Neuronal stem cell (in vitro differentiated cells): ENCODE measurements at places on chromosomes 1 and 21.

- H3K4me3 ChIP-seq, result no peak overlapping the region
- no peaks in the 10 kb centered on the region for H3K36me3 ChIP-seq
- H3K4me1 ChIP-seq, result no peaks in the 10 kb centered on the region
- no peak for DNase-seq
- no peak overlapping the region for H3K27ac ChIP-seq
These were observed 191.9 kb downstream of the AK5 start for GRCh38 chr1:77473690-77474089.

- no peaks in the 10 kb centered on the region for H3K27me3 ChIP-seq
- no peak for DNase-seq
- no peaks in the 10 kb centered on the region for H3K4me1 ChIP-seq
- H3K36me3 ChIP-seq, result no peaks in the 10 kb centered on the region
- no peak overlapping the region for H3K4me3 ChIP-seq
These were observed 12.1 kb downstream of the FCRL5 start for GRCh38 chr1:157540160-157540748.

GRCh38 chr1:3910857-3911845, 11.1 kb upstream of the C1orf174 start:
- peak; percentile 80 for DNase-seq
- H3K27ac ChIP-seq, result no peak overlapping the region
- no peak overlapping the region for H3K4me3 ChIP-seq
- H3K4me1 ChIP-seq, result peaks cover 23% of the 10 kb centered on the region
- H3K36me3 ChIP-seq, result no peaks in the 10 kb centered on the region

DNA sequence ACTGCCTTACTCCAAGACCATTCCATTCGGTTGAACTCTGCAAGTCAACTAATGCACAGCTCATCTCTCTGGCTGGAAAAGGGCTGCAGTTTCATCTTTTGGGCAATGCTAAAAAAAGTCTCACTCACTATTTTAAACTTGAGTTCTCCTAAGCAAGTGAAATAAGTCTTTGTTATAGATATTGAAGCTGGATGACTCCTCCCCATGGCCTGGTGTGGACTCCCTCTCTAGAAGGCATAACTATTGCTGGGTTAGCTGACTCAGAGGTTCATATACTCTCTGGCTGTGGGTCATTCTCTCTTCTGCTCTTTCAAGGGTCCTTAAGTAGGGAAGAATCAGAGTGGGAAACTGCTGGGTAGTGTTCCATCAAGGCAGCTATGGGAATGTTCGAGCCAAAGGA, 88.0 kb downstream of the XCL2 start:
- H3K27ac ChIP-seq, result no peak overlapping the region
- no peaks in the 10 kb centered on the region for H3K36me3 ChIP-seq
- H3K4me1 ChIP-seq, result no peaks in the 10 kb centered on the region

DNA sequence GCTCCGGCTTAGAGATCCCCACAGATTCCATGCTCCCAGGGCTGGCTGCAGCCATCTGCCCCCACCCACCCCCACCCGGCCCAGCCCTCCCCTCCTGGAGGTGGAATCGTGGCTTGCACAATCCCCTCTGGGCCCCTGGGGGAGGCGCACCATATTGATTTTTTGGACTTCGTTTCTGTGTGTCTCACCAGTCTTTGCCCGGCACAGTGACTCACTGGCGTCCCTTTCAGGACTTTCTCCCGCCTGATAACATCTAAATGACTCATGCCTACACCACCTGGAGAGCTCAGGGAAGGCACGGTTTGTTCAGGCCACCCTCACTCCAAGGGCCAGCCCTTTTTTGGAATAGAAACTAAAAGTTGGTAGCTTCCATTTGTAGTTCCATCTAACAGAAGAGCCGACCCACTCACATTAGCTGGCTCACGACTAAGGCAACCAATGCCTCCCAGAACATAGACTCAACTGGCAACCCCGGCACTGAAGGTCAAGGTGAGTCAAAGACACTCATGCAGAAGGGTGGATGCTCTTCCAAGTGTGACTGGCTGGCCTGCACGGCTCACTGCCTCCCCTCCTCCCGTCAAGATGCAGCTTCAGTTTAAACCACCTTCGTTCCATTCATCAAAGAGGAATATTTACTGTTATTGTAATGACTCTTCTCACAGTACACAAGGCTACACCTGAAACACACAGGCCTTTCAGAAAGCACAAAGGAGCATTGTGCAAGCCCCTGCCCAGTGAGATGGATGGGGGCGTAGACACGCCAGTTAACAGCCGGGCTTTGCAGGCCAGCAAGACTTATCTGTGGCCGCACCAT, 18.1 kb upstream of the ETS2 start:
- DNase-seq, result no peak
- H3K27ac ChIP-seq, result no peak overlapping the region
- no peaks in the 10 kb centered on the region for H3K27me3 ChIP-seq
- no peak overlapping the region for H3K4me3 ChIP-seq

GRCh38 chr1:244854166-244854565, 10.2 kb downstream of the HNRNPU start:
- no peaks in the 10 kb centered on the region for H3K4me1 ChIP-seq
- peaks cover 29% of the 10 kb centered on the region for H3K36me3 ChIP-seq
- DNase-seq, result no peak
- H3K27me3 ChIP-seq, result no peaks in the 10 kb centered on the region

- no peak for DNase-seq
- H3K4me1 ChIP-seq, result peaks cover 10% of the 10 kb centered on the region
- no peaks in the 10 kb centered on the region for H3K27me3 ChIP-seq
- no peaks in the 10 kb centered on the region for H3K36me3 ChIP-seq
- no peak overlapping the region for H3K4me3 ChIP-seq
- no peak overlapping the region for H3K27ac ChIP-seq
These were observed 55.1 kb upstream of the SYT14 start for GRCh38 chr1:209882942-209883340.

GRCh38 chr1:154334079-154335024, 9.0 kb downstream of the ATP8B2 start:
- no peaks in the 10 kb centered on the region for H3K27me3 ChIP-seq
- no peak overlapping the region for H3K27ac ChIP-seq

DNA sequence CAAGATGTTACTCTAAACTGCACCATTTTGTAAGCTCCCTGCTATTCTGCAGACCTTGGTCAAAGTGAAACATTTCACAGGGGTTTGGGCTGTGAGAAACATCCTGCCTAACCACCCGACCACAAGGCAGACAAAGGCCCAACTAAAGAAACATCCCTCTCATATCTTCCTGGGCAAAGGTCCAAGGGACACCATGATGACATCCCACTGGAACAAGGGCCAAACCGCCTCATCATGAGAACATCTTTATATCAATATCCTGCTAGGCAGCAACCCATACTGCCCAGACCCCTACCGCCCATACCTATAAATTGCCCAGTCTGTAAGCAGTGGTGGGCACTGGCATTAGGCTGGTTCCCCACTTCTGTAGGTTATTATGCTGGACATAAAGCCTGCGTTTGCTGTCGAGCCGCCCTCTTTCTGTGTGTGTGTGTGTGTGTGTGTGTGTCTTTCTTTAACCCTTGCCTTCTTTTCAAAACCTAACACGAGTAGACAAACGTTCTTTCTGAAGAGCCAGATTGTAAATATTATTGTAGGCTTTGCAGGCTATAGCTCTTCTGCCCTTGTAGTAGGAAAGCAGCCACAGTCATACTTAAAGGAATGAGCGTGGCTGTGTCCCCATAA, 1.0 kb upstream of the PPIE start:
- no peaks in the 10 kb centered on the region for H3K27me3 ChIP-seq
- H3K27ac ChIP-seq, result no peak overlapping the region
- H3K4me1 ChIP-seq, result peaks cover 4% of the 10 kb centered on the region

GRCh38 chr1:119132179-119132578, 8.3 kb downstream of the WARS2 start:
- DNase-seq, result no peak
- no peaks in the 10 kb centered on the region for H3K36me3 ChIP-seq
- no peak overlapping the region for H3K4me3 ChIP-seq
- no peaks in the 10 kb centered on the region for H3K27me3 ChIP-seq
- H3K4me1 ChIP-seq, result no peaks in the 10 kb centered on the region

GRCh38 chr1:8381618-8382017, 63.7 kb downstream of the SLC45A1 start:
- H3K36me3 ChIP-seq, result peaks cover 6% of the 10 kb centered on the region
- DNase-seq, result no peak
- peaks cover 13% of the 10 kb centered on the region for H3K4me1 ChIP-seq
- peak overlapping the region; percentile 64 for H3K27ac ChIP-seq
- H3K4me3 ChIP-seq, result no peak overlapping the region

DNA sequence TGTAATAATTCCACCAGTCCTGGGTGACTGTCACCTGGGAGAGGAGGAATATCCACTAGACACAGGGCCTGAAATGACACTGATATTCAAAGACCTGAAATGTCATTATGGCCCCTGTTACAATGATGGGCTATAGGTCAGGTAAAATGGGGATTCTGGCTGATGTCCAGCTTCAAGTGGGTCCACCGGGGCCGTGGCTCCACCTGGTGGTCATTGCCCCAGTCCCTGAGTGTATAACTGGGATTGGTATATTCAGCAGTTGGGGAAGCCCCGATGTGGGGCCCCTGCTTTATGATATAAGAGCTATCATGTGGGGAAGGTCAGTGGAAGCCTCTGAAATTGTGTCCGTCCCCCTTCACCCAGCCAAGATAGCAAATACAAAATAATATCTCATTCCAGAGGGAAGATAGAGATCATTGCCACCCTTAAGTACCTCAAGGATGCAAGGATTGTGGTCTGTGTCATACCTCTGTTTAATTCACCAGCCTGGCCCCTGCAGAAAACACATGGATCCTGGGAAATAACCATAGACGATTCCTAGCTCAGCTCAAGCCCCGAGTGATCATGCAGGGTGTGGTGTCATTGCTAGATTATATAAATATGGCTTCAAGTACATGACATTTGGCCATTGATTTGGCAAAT, 19.4 kb downstream of the PLEKHO1 start:
- DNase-seq, result no peak
- H3K27me3 ChIP-seq, result no peaks in the 10 kb centered on the region
- no peak overlapping the region for H3K4me3 ChIP-seq
- no peak overlapping the region for H3K27ac ChIP-seq
- H3K36me3 ChIP-seq, result no peaks in the 10 kb centered on the region

GRCh38 chr21:45533846-45534635, 8.2 kb downstream of the SLC19A1 start:
- H3K27me3 ChIP-seq, result no peaks in the 10 kb centered on the region
- H3K4me1 ChIP-seq, result no peaks in the 10 kb centered on the region
- no peak for DNase-seq
- no peak overlapping the region for H3K4me3 ChIP-seq
- H3K36me3 ChIP-seq, result peaks cover 32% of the 10 kb centered on the region

GRCh38 chr1:198764748-198765147, 125.9 kb downstream of the PTPRC start:
- no peaks in the 10 kb centered on the region for H3K27me3 ChIP-seq
- no peaks in the 10 kb centered on the region for H3K36me3 ChIP-seq
- H3K4me3 ChIP-seq, result no peak overlapping the region
- H3K4me1 ChIP-seq, result no peaks in the 10 kb centered on the region

DNA sequence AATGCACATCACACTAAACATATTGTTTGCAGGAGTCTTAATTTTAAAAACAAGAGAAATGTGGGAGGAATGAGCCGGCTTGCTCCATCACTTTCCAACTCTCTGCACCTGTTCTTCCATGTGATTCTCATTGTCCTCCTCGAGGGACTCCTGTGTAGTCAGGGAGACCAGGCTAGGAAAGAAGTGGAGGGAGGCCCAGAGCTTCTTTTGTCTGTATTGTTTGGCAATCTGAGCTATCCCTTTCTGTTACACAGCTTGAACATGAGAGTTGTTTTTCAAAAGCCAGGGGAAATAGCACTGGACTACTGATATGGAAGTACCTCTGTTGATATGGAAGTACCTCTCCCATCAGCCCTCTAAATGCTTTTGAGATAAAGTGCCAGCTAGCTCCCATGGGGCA, 18.8 kb upstream of the LRRC8D start:
- no peaks in the 10 kb centered on the region for H3K36me3 ChIP-seq
- peak overlapping the region; percentile 37 for H3K27ac ChIP-seq
- H3K27me3 ChIP-seq, result no peaks in the 10 kb centered on the region
- DNase-seq, result peak; percentile 51
- H3K4me1 ChIP-seq, result peaks cover 7% of the 10 kb centered on the region

GRCh38 chr21:36384885-36385232, 333 bp upstream of the CHAF1B start:
- H3K4me1 ChIP-seq, result no peaks in the 10 kb centered on the region
- peaks cover 6% of the 10 kb centered on the region for H3K36me3 ChIP-seq
- H3K4me3 ChIP-seq, result no peak overlapping the region
- no peak overlapping the region for H3K27ac ChIP-seq
- H3K27me3 ChIP-seq, result no peaks in the 10 kb centered on the region
- no peak for DNase-seq

DNA sequence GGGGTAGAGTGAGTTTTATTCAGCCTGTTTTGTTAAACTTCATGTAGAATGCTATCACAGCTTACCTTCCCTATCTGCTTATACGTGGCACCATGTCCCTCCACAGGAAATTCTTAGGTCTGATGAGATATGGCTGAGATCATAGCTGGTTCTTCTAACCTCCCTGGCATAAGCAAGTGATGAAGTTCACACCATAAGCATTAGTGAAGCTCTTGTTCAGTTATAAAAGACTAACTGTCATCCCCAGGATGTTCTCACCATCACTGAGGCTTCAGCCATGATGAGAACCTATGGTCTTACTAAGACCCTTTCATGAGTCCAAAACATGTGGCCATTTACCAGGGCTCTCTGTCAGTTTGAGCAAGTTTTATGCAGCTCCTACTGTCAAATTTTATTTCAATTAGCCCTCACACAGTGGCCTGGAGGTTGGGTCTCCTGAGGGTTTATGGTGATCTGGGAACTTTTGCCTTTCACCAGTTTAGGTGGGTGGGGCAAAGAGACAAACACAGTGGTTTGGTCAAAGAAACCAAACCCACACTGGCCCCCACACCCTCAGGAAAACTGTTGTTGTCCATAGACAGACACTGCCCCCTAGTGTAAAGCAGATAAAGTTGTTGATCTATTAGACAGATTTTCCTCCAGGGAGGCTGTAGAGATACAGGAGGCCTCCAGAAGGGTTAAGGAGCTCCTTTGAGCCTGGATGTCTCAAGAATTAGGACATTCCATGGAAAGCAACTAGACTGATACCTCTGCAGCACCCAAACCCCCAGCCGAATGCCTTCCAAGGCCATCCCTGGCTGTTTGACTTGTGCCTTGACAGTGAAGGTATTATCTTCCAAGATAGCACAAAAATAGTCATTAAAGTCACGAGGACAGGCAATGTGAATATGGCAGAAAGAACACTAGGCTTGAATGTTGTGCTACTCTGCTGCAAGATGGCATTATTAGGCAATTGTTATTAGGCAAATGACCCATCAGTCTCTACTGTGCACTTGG, 5.0 kb downstream of the SLC22A15 start:
- H3K4me3 ChIP-seq, result no peak overlapping the region
- peaks cover 14% of the 10 kb centered on the region for H3K27me3 ChIP-seq
- no peaks in the 10 kb centered on the region for H3K36me3 ChIP-seq
- DNase-seq, result no peak
- no peaks in the 10 kb centered on the region for H3K4me1 ChIP-seq
- H3K27ac ChIP-seq, result no peak overlapping the region

GRCh38 chr1:238199325-238199724, 308.6 kb upstream of the ZP4 start:
- no peak overlapping the region for H3K27ac ChIP-seq
- DNase-seq, result no peak
- H3K36me3 ChIP-seq, result no peaks in the 10 kb centered on the region
- no peaks in the 10 kb centered on the region for H3K27me3 ChIP-seq

DNA sequence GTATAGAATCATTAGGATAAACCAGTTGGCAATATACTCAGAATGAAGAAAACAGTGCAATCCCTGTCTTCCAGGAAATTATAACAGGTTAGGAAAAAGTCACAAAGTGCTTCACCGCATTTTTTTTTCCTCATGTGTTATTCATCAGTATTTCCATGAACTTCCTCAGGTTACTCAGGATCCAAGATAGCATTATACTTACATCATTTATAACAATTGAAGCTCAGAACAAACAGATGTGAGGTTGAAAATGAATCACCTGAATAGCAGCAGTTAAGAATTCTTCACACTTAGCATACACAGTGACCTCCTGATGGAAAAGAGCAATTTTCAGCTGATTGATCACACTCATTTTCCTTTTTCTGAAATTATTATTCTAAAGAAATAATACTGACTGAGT, 1040.7 kb upstream of the B3GALT2 start:
- no peak overlapping the region for H3K27ac ChIP-seq
- H3K4me1 ChIP-seq, result no peaks in the 10 kb centered on the region
